ENCODE measurements at places on chromosomes 7 and 10.

DNA sequence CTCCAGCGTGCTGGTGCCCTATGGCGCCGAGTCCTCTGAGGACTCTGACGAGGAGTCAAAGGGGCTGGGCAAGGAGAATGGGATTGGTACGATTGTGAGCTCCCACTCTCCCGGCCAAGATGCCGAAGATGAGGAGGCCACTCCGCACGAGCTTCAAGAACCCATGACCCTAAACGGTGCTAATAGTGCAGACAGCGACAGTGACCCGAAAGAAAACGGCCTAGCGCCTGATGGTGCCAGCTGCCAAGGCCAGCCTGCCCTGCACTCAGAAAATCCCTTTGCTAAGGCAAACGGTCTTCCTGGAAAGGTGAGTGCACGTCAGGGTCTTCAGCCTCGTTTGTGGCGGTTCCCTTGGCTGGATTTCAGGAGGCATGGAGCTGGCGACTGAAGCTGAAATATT is 118.8 kb downstream of the ANKRD61 start:
- no peak for DNase-seq

DNA sequence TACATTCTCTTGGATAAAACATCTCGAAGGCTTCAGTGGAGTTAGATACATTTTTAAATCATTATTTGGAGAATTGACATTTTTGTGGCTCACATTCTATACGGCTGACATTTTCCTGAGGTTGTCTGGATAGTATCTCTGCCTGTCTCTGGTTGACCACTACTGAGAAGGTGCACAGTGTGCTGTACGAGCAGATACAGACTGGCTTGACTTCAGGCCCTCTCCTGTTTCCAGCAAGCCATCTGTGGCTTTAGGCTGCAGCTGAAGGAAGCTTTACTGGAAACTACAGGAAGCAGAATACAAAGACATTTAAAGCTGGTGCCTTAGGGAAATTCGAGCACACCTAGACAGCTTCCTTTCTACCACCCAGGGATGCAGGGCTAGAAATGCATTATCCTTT is 39.3 kb upstream of the RSU1 start:
- no peak for DNase-seq

GRCh38 chr10:107727767-107728317 is 563.3 kb upstream of the SORCS1 start:
- DNase-seq = no peak

- DNase-seq = no peak
These were observed 1.4 kb downstream of the CPA4 start for GRCh38 chr7:130294314-130294713.

- DNase-seq = no peak
These were observed 665.4 kb downstream of the AUTS2 start for GRCh38 chr7:70263471-70264255.

- peak; percentile 70 for DNase-seq
These were observed 120.1 kb downstream of the ARHGAP12 start for GRCh38 chr10:31808258-31809218.

- DNase-seq = no peak
These were observed 59.0 kb upstream of the CHST15 start for GRCh38 chr10:124152139-124153022.

DNA sequence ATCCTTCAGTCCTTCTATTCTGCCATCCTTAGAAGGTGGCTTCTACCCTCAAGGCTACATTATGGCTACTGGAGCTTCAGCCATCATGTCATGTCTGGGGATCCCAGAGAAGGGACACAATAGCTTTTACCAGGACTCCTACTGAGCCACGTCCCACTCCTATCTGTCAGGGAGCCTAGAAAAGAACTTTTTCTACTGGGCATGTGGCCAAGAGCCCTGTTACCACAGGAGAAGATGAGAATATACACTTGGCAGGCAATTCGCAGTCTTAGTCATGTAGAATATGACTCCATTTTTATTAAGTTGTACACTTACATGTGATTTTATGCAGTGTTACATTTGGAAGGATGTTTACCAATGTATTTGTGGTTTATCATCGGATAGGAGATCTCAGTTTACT is 64.6 kb upstream of the KCNMA1 start:
- DNase-seq = no peak

DNA sequence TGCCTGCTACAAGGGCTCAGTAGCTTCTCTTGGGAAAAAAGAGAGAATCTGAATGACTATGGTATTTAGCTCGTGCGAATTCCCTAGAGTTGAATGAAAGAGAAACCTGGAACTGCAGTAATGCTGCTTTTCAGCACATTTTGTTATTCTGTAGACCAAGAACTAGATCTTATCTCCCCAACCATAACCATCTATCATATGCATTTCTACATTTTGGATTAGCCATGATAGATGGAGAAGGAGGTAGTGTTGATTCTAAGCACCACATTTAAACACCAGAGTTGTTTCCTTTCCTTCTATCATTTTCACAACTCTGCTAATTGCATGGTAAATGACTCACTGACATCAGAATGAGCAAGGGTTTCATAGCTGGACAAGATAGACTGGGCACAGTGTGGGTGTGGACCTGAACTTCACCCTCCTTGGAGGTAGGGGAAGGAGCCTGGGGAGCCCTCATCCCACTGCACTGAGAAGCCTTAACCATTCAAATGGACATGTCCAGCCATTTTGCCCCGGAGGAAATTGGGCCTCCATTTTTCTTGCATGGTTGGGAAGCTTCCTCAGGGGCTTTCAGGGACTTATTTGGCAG is 55.3 kb upstream of the BMPER start:
- DNase-seq = no peak

- no peak for DNase-seq
These were observed 109.6 kb downstream of the BICC1 start for GRCh38 chr10:58622246-58622645.

DNA sequence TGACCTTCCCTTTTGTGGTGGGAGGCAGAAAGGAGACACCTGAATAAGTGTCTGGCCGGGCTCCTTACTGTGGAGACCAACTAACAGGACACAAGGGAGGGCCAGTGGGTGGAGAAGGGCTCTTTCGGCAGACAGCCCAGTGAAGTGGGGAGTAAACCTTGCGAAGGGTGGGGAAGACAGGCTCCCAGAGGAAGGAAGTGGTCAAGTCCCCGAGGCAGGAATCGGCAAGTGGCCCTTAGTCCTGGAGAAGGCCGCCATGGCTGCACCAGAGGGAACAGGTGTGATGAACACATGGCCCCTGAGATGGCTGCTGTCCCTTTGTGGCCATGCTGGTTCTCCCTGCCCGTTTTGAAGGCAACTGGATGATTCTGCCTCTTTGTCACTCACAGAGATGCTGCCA is 187.2 kb upstream of the IGFBP3 start:
- no peak for DNase-seq

DNA sequence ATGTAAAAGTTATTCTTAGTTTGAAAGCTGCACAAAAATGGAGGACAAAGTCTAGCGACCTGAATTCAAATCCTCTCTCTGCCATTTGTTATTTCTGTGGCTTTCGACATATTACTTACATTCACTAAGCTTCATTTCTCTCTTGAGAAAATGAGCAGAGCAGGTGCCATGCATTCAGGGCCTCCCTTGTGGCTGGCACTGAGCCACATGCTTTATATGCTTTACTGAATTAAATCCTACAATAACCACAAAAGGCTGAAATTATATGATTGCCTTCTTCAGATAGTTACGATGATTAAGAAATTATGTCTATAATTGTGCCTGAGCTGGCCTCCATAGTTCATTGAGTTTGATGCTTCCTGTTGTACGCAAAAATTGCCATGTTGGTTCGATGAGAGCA is 98.7 kb downstream of the NPSR1 start:
- DNase-seq = no peak

DNA sequence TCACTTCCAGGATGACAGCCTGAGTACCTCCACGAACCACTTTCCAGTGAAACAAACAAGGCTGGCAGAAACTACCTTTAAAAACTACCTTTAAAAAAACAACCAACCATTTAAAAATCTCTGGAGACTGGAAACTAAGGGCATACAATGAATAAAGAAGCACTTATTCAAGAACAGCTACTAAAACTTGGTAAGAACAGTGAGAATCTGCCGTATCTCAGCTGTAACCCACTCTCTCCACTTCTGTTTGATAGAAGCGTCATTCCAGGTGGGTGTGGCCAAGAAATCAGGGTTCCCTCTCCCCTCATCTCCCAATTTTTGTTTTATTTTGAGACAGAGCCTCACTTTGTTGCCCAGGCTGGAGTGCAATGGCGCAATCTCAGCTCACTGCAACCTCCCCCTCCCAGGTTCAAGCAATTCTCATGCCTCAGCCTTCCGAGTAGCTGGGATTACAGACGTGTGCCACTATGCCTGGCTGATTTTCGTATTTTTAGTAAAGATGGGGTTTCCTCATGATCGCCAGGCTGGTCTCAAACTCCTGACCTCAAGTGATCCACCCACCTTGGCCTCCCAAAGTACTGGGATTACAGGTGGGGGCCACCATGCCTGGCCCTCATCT is 158.8 kb upstream of the CHST15 start:
- DNase-seq = no peak

DNA sequence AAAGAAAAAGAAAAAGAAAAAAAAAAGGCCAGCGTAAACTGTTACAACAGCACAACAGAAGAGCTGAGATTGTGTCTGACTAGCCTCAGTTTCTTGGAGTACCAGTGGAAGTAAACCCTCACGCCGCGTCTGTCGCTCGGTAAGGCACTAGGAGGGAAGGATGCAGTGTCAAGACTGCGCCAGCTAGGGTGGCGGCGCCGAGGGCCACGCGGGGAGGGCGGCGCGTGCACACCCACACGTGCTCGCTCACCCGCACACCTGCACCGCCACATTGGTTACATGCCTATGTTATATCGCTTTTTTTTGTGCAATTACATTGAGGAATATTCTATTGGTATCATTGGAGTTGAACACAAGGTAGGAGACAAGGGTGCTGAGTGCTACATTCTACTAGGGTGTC is 48.2 kb downstream of the CLEC2L start:
- DNase-seq = no peak

GRCh38 chr7:44305564-44306507 is 19.6 kb downstream of the CAMK2B start:
- DNase-seq = no peak

- DNase-seq = no peak
These were observed 44.2 kb upstream of the NPFFR1 start for GRCh38 chr10:70328018-70328417.

DNA sequence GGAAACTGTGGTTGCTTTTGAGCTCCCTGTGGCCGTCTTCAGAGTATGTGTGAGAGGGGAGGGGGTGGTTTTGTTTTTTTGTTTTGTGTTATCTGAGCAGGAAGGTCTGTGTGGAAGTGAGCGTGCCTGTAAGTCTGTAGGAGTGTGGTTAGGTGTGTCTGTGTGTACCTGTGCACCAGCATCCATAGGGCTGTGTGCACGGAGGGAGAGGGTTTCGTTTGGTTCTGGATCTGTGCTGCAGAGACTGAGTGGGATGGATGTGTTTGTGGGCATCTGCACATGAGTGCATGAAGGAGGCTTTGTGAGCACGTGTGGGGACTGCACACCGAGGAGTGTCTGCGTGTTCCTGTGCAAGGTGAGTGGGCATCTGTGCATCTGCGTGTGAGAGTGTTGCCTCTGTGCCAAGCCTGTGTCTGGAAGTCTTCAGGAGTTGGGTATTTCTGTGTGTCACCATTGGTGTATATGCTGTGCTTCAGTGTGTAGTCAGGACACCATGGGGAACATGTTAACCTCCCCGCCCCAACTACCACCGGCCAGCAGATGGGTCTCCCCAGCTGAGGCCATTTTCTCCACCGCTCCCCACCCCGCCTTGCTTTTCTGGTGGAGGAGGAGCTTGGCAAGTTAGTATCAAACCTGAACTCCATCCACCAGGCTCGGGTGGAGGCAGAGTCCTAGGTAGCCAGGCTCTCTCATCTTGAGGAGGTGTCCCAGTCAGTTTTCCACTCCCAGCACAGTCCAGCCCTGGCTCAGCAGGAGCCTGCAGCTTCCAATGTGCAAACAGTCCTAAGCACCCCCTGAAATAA is 7.1 kb upstream of the TLX1 start:
- DNase-seq = no peak

GRCh38 chr10:79044846-79045245 is 23.9 kb upstream of the ZMIZ1 start:
- no peak for DNase-seq

DNA sequence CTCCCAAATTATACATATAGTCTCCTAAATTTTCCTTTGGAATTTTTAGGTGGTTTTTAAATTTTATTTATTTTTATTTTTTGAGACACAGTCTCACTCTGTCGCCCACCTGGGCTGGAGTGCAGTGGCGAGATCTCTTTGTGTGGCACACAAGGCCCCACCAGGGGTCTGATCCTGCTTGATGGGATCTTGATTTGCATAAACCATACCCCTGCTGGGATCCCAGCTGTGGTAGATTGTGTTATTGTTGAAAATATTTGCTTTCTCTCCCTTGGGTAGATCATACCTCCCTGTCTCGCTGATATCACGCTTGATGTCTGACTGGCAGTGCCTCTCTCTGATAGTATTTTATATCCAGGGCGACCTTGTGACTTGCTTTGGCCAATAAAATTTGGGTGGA is 5.6 kb upstream of the MUC3A start:
- no peak for DNase-seq

DNA sequence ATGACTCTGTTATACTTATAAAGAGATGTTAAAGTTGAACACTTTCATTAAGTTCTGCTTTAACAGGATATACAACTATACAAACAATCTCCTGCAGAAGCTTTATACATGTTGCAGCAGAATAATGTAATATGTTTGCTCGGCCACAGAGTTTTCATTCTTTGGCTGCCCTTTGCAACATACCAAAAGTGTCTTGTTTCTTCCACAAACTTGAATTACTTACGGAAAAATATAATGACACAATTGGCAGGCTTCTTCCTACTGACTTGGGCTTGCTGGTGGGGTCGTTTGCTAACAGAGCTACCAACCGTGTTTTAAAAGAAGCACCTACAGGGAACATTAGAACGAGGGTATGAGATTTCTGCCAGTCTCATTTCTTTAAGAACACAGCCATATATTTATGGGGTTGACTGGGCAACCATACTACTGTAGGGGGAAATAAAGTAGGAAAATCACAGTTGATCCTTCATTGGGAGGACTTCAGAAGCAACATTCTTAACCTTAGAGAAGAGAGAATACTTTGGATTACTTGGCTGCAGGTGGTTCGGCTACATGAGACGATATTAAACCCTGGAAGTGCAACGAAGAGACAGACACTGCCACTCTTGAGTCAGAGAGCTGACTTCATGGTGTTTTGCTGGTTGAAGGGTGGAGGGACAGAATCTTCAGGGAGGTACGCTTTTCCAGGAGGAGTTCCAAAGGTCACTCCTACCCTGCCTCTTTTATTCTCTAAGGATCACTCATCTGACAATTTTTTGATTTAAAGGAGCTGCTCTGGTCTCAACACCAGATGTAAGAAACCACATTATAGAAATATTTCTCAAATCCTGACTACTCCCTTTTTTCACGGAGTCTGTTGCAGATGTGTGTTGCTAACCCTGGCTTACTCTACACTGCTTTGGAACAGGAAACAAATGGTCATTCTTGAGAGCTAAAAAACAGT is 123.9 kb downstream of the SEMA3C start:
- no peak for DNase-seq

All from KBM-7 (cell line).